ENCODE measurements at places on chromosomes 1 and 21.

- no peak for DNase-seq
These were observed 1414.7 kb downstream of the PLA2G4A start for GRCh38 chr1:188243456-188243855.

- no peak for DNase-seq
These were observed 366.7 kb downstream of the HHIPL2 start for GRCh38 chr1:222181191-222181590.

GRCh38 chr1:27638047-27638734, 3.2 kb upstream of the FGR start:
- no peak for DNase-seq

- peak; percentile 86 for DNase-seq
These were observed at the start of gene AGT for GRCh38 chr1:230713915-230714764. TSS of gene AGT (minus strand) at chr1:230714122. CDS start at chr1:230710823, 3,299 bp downstream.

DNA sequence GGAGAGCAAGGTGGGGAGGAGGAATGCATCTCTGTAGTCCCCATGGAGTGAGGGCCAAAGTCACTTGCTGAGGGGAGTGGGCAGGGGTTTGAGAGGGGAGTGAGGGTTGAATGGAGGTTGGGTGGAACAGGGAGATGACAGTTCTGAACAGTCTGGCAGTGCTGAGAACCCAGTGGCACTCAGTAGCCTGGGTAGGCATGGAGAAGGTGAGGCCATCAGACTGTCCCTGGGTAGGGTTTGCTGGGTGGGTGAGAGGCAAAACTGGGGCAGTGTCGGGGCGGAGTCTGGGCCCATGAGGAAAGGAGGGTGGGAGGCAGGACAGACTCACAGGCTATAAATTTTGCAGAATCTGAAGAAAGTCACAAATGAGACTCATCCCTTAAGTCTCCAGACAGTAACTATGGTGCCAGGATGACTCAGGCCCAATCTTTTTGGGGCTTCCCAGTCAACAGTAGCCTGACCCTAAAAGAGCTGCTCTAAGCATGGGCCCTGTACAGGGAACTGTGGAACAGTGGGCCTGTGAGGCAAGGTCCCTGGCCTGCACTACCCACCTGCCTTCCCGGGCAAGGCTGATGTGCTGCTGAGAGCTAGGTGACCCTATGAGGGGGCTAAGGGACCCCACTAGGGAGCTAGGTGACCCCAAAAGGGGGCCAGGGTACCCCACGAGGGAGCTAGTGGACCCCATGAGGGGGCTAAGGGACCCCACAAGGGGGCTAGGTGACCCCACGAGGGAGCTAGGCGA, 51.0 kb upstream of the DMRTB1 start:
- DNase-seq: no peak

Measured in right atrium auricular region (tissue), 2 donors.